ENCODE measurements at places on chromosomes 7 and 10.
A peak's percentile ranks its signal among the peaks of the same experiment; 100 is the strongest.

DNA sequence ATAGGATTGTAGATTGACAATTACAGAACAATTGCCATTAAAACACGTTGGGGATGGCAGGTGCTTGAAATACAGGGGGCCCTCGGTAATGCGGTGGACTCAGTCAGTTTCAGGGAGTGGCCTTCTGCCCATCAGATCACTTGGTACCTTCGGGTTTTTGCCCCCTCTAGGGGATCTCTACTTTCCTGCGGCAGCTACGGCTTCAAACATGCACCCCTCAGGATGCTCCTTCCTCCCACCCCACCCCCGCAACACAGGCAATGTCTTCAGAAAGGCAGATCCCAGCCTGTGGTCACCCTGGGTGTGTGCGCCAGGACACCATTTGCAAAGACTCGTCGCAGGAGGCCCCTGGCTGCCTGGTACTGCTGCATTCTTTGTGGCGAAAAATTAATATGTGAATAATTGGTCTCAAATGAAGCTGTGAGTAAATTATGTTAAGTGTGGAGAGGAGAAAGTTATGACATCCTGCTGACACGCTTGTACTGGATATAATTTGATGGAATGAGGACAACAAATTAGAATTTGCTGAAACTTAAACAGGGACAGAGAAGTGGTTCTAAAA is 431.0 kb upstream of the MKI67 start:
- DNase-seq = no peak

DNA sequence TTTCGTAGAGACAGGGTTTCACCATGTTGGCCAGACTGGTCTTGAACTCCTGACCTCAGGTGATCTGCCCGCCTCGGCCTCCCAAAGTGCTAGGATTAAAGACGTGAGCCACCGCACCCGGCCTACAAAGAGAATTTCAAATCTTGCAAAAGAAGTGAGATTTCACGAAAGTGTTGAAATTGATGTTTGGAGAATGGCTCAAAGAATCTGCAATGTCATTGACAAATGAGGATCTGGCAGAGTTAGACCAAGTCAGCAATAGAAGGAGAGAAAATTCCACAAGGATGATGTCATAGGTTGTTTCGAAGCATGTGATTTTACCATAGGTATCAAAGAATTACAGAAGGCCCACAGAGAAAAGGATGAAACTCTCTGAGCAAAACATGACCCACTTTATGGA is 71.7 kb downstream of the LYZL2 start:
- no peak for DNase-seq

GRCh38 chr10:116490028-116490662 is 55.6 kb upstream of the PNLIP start:
- no peak for DNase-seq

GRCh38 chr10:106557951-106558733 is 606.4 kb downstream of the SORCS1 start:
- DNase-seq = no peak

GRCh38 chr7:95104739-95105138 is 197.3 kb downstream of the PPP1R9A start:
- no peak for DNase-seq

DNA sequence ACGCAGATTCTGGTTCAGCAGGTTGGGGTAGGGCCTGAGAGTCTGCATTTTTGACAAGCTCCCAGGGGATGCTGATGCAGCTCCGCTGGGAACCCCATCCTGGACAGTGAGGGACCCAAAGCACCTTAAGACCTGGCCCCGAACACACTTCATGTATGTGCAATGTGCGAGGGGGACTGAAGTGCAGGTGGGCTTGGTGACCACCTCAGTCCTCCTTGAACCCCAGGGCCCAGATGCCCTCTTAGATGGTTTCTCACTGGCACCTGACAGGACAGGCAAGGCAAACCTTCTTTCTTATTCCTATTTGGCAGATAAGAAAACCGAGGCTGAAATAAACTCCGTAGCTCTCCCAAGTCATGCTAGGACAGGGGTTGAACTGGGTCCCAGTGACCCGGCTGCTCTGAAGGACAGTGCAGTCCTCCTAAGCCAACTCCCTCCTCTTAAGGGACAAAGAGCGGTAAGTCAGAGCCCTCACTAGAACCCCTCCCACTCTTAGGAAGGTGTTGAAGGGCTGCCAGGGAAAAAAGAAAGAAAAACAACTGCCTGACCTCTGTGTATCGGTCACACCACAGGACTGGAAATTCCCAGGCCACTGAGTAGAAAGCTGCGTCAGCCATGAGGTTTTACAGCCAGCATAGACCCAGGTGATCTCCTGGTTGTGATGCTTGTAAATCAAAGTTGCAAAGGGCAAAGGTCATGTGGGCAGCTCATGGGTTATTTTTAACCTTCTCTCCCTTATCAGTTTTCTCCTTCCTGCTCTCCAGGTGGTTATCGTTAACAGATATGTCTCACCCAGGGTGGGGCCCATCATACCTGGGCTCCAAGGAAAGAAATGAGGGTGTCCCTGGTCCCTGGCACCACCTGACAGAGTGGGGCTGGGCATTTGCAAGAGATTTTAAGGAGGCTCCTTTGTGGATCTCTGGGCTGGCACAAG is 90.9 kb upstream of the SMNDC1 start:
- DNase-seq = no peak

GRCh38 chr7:36372156-36372555 is 17.5 kb upstream of the ANLN start:
- DNase-seq = no peak

DNA sequence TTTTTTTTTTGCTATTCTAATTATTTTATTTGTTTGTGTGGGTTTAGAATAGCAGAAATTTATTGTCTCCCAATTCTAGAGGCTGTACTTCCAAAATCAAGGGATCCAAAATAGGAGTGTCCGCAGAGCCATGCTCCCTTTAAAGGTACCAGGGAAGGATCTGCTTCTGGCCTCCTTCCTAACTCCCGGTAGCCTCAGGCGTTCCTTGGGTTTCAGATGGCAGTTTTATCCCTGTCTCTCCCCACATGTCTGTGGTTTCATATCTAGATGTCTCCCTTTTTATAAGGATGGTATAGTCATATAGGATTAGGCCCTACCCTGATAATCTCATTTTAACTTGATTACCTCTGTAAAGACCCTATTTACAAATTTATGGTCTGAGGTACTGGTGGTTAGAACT is 48.4 kb downstream of the BMPR1A start:
- DNase-seq = no peak

DNA sequence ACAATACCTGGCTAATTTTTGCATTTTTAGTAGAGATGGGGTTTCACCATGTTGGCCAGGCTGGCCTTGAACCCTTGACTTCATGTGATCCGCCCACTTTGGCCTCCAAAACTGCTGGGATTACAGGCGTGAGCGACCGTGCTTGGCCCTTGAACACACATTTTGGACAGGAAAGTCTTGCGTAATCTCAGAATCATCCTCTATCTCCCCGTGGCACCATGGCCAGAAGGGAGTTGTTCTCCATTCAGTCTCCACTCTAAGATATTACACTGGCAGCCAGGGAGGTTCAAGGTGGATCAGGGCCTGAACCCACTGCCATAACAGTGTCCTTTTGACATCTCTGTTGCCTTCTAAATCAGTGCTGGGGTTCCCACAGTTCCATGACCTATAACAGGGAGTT is 29.2 kb upstream of the GALNTL5 start:
- no peak for DNase-seq

- no peak for DNase-seq
These were observed 90.2 kb downstream of the IPMK start for GRCh38 chr10:58177362-58177947.

DNA sequence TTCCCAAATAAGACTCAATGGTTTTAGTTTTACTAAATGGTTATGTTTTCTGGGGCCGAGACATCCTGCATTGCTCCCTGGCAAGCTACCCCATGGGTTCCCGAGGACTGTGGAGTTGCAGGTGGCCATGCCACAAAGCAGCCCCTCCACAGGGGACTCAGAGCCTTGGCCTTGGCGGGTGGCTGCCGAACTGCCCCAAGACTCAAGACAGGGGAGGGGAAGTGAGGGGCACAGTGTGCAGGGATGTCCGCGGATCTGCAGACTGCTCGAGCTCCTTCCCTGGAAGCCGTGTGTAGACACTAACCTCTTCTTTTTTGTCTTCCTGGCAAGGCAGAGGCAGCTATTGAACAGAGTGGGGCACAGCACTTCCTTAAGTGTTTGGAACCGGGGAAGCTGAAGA is 154.6 kb downstream of the EBF3 start:
- DNase-seq = no peak

DNA sequence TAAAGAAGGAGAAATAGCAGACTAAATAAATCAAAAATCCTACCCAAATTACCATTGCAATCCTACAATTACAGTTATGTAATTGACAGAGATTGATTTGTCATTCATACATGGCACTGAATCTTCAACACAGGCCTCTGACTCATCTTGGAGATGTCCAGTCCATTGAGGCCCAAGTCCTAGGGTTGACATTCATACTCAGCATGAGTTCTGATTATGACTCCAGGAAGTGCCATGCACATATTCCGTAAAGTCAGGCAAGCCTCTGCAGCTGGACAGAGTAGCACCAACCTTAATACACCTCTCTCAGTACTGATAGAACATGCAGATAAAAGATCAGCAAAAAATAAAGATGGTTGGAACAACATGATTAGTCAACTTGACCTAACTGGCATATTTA is 353.7 kb upstream of the NFE2L3 start:
- no peak for DNase-seq

GRCh38 chr10:92846-93245 is 42.4 kb upstream of the ZMYND11 start:
- no peak for DNase-seq

DNA sequence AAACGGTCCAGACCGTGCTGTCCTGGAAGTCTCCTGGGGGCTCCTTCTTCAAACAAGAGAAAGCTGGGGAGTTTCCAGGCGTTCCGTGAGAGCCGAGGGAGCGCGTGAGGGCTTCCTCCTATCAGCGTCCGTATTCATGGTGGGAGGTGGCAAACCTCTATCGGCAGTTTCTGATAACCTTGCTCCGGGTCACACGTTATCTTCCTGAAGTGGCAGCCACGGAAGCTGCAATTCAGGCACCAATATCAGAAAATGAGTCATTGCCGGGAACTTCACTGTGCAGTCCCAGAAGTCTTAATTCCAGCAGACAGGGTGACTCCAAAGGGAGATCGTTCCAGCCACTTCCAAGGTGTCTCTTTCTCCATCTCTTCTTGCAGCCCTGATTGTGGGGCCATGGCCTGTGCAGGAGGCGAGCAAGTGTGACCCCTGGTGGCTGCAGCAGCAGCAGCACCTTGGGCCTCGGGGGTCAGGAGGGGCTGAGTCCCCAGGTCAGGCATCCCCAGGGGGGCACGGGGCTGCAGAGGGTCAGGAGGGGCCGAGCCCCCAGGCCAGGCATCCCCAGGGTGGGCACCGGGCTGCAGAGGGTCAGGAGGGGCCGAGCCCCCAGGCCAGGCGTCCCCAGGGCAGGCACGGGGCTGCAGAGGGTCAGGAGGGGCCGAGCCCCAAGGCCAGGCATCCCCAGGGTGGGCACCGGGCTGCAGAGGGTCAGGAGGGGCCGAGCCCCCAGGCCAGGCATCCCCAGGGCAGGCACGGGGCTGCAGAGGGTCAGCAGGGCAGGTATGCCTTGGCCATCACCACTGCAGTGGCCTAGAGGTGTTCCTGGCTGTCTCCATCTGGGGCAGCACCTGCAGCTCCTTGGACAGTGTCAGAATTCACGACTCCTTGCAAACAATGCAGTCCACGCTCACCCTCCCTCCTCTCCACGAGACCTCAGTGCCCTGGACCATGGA is 538.7 kb downstream of the DNAJB6 start:
- peak; percentile 45 for DNase-seq

DNA sequence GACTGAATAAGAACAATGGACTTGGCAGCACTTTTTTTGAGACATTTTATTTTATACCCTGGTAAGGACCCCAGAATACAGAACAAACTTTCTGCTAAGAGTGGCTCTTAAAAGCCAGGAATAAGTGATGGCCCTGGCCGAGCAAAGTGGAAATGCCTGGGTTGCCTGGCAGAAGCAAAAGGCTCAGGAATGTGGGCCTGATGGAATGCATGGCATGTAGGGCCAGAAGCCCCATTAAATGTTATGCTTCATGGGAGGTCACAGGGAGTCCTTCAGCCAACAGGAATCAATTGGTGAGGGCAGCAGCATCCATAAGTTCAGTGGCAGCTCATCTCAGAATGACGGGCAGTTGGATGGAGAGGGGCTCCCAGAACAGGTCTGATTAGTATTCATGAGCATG is 301.5 kb upstream of the CACNA2D1 start:
- no peak for DNase-seq

GRCh38 chr10:78382772-78383171 is 349.1 kb downstream of the RPS24 start:
- no peak for DNase-seq

- DNase-seq = no peak
These were observed 222.0 kb downstream of the LRRN3 start for GRCh38 chr7:111312966-111313365.

GRCh38 chr7:20304366-20304765 is 26.3 kb upstream of the ITGB8 start:
- no peak for DNase-seq

DNA sequence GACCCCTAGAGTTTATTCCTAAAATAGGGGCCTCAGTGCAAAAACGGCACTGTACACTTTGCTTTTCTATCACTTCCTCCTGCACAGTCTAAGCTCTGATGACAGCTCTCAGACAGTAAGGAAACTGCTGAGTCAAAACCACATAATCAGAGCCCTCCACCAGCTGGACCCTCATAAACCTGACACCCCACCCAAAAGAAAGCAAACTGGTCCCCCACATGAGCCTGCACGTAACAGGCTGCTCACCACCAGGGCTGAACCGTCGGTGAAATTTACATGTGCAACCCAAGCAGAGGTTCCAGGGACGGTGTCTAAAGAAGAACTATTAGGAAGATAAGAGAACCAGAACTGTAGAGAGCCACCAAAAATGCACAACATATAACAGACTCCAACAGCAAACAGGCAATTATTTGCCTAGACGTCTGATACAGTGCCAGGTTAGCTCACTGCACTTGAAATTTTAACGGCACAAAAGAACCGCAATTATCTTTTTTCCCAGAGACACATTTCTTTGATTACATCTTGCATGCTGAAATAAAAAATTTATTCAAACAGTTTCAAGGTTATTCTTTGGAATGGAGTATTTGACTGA is 19.6 kb downstream of the SGMS1 start:
- DNase-seq = no peak

DNA sequence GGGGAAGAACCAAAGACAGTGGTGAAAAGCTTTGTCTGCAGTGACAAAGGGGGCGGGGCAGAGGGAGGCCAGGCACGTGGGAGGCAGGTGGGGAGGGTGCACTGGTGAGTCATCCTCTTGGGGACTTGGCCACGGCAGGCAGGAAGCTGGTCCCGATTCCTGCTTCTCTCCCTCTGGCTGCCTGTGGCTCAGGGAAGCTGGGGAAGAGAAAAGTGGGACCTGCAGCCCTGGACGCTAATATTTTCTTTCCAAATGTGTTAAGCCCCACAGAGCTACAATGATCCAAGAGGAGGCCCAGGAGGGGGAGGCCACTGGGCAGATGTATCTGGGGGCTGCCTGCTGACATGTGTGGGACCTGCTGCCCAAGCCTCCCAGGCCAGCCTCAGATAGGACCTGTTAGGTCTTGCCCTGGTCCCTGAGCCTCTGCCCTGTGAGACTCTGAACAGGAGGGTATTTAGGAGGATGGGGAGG is 231.8 kb downstream of the KCNMA1 start:
- no peak for DNase-seq

GRCh38 chr7:18535810-18536415 is 40.4 kb downstream of the HDAC9 start:
- DNase-seq = no peak

All from stimulated activated CD4-positive, alpha-beta T cell treated with anti-CD3 and anti-CD28 coated beads, Interleukin-15, amount 100 ng/mL, for 1 hour (primary cell).